NCI-H1436 (cell line): ENCODE measurements at places on chromosomes 3 and 15.

DNA sequence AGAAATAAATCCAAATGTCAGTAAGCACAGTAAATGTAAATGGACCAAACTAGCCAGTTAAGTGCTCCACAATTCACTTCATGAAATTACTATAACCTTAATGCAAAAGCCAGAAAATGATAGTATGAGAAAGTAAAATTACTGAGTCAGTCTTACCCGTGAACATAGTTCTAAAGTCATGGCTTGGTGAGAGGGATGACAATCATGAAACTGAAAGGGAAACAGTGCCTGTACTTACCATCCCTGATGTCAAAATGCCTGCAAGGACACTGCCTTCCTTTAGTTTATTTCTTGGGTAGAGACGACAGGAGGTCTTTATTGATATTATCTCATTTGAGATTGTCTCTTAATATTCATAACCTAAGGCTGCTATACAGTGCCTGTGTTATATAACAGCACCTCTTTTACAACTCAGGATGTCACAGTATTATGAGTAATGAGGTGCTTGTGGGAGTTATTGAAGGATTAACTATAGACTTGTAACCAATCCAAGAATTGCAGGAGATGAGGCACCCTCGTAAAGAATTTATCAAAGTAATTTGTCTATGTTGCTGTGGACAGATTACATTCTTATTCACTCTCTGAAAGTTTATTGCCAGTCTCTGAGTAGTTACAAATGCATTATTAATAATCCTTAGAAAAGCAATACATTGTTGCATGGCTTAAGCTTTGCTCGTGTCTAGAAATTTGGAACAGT, 142.9 kb upstream of the BFSP2 start:
- DNase-seq: no peak

DNA sequence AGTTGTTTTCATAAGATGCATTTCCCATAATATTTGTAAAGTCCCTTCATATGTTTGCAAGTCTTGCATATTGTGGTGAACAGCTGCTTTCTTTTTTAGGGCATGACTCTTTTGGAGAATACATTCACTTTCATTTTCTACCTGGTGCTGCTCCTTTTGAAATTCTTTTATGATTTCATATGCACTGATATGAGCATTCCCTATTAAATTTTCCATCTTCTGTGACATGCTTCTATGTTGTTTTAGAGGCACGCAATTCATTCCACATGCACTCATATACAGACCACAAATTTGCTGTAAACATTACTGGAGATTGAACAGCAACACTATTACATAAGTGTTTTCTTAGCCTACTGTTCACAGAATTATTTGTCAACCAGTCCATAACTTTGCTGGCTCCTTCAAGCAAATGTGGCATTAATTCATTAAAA, 92.8 kb upstream of the TNFSF10 start:
- DNase-seq: no peak

DNA sequence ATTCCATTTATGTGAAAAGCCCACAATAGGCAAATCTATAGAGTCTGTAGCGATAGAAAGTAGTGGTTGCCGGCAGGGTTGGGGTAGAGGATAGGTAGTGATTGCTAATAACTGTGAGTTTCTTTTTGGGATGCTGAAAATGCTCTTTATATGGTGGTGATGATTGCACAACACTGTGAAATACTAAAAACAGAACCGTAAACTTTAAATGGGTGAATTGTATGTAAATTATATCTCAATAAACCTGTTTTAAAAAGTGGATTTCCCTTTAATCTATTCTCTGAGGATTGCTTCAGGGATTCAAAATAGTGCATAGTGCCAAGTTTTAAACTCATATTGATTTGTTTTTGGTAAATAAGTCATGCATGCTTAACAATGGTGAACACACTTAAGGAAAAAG, 140.2 kb downstream of the LPP start:
- no peak for DNase-seq

GRCh38 chr3:52683611-52684010, 2.1 kb downstream of the PBRM1 start:
- no peak for DNase-seq

DNA sequence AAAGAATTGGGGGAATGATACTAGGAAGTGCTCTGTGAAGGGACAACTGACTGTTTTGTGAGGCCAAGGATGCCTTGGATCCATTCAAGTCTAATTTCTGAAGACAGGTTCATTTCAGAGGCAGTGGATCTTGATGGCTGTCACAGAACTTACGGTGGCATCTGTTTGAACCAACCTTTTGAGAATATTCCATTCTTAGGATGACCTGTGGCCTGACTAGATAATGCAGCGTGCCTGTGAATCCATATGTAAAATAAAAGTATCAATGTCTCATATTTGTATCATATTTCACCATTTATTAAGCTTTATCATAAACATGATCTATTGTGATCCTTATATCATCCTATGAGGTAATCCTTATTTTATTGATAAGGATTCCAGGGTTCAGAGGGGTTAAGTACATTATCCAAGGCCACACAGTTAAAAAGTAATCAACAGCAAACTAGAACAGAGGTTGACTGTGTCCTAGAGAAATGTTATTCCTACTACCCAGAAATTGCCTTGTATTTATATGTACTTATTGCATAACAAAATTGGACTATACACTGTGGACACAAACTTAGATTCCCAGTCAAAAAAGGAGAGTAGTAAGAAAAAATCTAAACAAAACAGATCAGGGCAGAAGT, 34.3 kb downstream of the IL1RAP start:
- DNase-seq: no peak

DNA sequence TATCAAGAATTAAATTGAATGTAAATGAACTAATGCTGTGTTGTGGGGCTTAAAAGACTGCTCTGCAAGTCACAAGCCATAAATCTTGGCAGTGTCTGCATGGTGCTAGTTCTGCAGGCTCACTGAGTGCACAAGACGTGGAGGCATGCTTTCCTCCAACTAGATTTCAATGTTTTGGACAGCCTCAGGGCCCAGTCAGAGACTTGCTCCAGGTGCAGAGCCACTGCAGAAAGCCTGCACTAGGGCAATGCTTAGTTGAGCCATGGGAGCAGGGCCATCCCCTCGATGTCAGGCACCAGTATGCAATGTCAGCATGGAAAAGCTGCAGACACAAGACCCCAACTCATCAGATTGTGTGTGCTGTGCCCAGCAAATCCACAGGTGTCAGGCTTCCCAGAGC, 234.5 kb upstream of the CDIN1 start:
- no peak for DNase-seq

- no peak for DNase-seq
These were observed 111.6 kb upstream of the SLC6A6 start for GRCh38 chr3:14290631-14291385.

DNA sequence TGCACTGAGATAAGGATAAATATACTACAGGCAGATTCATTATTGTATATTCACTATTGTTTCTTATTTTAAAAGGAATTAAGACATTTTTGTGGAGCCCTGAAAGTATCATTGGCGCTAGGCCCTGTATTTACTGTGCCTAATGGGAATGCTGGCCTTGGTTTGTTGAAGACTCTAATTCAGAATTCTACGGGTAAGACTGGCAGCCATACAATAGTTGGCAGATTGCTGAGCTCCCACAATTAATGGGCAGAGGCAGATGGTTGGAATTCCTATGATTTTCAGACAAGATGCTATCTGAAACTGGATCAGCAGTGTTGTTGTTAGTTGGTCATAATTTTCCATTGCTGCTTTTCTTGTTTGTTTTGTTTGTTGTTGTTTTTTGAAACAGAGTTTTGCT, 14.7 kb downstream of the PGBD4 start:
- no peak for DNase-seq

DNA sequence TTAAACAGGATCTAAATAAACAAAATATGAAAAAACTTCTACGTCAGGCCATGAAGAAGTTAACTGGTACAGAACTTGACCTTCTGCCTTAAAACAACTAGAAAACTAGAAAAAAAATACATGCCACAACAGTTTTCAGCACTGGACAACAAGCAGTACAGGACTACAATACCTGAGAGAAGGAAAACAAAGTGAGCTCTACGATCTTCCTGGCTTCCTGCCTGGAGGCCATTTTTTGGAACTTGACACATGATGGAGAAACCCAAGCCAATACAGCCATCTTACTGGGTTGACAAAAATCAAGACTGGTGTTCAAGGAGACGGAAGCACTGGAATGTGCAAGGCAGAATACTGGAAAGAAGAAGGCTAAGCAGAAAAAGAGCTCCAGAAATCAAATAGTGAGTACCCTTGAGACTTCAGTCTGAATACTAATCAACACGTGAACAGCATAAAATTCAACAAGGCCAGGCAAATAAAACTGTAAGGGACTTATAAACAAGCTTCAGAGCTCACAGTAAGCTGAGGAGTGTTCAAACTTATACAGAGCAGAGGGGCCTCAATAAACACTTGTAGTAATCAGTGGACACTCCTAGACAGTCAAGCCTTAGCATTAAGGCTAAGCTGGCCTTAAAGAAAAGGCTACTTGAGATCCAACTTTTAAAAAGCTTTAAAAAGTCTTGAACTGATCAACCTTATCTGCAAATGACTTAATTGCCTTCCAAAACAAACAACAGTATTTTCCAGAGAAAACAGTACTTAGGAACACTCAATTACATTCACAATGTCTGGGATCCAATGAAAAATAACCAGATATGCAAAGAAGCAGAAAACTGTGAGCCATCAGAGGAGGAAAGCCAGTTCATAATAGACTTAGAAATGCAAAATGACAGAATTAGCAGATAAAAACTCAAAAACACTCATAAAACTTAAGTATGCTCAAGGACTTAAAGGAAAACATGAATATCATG, 63.2 kb downstream of the DLG1 start:
- no peak for DNase-seq

GRCh38 chr15:57662091-57662744, 44.3 kb upstream of the POLR2M start:
- no peak for DNase-seq

GRCh38 chr15:41010345-41010744, 57.1 kb downstream of the CHAC1 start:
- DNase-seq: no peak

GRCh38 chr3:178289544-178290160, 246.6 kb upstream of the KCNMB2 start:
- no peak for DNase-seq

DNA sequence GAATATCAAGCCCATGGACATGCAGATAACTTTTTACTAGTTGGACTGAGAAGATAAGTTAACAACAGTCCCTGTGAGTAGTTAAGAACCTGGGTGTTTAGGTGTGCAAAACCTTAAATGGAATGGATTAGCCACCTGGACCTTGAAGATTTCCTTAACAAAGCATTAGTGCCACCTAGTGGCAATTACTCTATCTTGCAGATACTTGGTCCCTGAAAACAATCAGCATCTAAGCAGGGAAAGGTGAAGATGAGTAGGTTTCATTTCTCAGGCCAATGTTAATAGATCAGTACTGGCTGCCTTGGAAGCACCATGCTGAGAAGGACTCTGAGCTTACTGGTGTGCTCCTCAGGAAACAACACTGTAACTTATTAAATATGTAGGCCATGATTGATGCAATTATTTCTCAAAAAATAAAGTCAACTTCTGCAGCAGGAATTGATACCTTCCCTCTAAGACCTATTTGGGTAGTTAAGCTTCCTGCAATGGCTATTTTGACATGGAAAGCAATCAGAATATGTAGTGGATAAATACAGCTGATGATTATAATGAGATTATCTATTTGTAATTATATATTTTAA, 329.4 kb downstream of the TBC1D5 start:
- peak; percentile 13 for DNase-seq

GRCh38 chr3:156443079-156443478, 111.8 kb downstream of the SSR3 start:
- no peak for DNase-seq

- no peak for DNase-seq
These were observed 490.9 kb upstream of the CBLB start for GRCh38 chr3:106359692-106360091.

DNA sequence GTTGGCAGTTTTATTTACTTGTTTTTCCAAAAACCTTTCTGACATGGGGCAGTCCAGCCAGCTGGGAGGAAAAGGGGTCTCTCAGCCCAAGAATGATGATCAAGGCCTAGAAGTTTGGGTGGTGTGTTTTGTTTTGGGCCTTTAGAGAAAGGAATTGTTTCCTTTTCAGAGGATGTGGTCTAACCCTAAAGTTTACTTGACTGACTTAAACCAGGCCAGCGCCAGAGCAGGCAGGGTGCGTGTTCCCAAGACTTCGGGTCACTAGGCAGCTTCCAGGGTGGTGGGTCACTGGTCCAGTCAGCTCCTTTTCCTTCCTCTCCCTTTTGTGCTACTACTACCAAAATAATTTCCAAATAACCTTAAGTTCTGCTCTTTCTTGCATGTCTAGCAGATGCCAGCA, 4.9 kb downstream of the FLNB start:
- DNase-seq: no peak

DNA sequence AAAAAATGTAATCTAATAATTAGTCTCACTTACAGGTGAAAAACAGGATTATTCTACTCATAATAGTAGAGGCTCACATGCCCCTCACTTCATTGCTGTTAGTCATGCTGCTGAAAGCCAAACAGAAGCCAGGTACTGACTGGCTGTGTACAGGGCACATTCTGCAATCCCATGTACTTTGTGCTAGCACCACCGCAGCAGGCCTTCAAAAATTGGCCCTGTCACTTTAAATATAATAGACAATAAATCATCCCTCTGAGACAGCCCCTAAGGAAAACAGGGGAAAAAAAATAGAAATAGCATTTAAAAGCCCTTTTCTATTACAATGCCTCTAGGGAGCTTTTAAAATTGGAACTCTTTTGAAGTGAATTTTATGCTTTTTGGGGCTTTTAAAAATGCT, 723.8 kb downstream of the TUSC7 start:
- no peak for DNase-seq

DNA sequence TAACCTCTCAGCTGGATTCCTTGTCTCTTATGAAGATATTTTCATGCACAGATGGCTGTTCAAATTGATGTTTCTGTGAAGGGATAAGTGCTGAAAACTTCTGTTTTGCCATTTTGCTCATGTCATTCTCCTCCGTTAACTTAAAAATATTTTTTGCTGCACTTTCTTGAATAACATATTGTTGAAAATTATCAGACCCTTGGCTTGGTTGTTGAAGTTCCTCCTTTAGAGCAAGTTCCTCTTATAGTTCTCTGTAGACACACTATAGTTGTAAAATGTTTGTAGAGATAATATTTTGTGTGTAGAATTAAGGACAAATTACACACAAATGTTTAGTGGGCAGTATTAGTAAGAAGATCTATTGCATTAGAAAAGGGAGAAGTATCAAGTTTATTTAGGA, 300.4 kb downstream of the SV2B start:
- no peak for DNase-seq
